ENCODE measurements at places on chromosomes 3 and 15.

DNA sequence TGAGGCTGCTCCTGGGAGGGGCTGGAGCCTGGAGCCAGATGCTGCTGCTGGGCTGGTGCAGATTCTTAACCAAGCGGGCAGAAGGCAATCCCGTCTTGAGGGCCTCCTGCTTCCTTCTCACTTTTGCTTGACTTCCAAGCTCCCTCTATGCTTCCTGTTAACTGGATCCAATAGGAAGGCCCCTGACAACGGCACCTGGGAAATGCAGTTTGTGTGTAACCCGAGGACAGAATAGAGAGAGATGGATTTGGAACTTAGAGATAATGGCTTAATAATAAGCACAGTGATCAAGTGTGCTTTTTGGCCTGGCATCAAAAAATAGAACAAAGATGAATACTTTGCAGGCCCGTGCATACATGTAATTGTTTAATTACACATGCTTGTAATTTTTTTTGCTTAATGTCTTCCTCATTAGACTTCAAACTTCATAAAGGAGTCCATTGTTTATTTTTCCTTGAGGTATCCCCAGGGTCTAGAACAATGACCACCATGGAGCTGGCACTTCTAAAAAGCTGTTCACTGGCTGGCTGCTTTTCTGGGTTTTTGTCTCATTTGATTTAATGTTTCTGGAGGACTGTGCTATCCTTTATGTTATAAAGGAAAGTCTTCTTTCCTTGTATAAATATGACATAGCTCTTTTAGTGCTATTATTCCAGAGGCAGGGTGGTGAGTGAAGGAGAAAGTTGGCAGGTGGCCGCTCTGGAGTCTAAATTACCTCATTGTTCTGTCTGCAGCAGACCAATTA is 63.3 kb upstream of the MITF start:
- DNase-seq = no peak

GRCh38 chr15:64997066-64997465 is 7.4 kb upstream of the SPG21 start:
- DNase-seq = no peak

GRCh38 chr3:152396867-152397266 is 128.1 kb downstream of the MBNL1 start:
- no peak for DNase-seq

DNA sequence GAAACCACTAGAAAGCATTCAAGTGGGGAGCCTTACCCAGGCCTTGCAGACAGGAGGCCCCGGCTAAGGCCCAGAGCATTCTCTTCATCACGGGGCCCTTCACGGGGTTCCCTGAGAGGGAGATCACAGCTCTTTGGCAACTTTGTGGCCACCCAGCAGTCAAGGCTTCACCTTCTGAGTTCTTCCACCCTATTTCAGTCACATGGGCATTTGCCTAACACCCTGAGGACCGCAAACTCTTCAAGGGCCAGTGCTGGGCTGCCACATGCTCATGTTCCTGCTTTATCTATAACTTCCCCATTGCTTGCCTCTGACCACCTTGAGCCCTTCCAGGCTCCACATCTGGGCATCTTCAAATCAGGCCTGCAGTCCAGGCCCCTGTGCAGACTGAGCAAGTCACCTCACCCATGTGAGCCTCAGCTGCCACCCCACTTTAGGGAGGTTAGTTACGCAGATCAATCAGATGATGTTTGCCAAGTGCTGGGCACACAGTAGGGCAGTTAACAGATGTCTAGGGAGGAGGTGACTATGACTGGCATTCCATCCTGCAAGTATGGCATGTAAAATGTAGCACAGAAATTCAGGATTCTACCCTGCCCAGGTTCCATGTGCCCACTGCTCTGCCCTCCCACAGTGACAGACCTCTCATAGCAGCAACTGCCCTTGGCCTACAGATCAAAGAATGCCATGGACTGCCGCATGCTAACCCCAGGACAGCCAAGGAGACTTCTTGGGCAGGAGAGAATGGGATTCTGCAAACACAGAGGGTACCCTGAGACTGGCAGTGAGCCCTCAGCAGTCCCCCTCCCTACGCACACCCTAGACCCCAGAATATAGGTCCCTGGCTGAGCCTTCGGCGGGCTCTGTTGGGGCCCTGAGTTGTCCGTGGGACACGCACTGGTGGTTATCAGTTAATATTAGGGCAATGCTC is 37.6 kb upstream of the ZNF710 start:
- DNase-seq = no peak

DNA sequence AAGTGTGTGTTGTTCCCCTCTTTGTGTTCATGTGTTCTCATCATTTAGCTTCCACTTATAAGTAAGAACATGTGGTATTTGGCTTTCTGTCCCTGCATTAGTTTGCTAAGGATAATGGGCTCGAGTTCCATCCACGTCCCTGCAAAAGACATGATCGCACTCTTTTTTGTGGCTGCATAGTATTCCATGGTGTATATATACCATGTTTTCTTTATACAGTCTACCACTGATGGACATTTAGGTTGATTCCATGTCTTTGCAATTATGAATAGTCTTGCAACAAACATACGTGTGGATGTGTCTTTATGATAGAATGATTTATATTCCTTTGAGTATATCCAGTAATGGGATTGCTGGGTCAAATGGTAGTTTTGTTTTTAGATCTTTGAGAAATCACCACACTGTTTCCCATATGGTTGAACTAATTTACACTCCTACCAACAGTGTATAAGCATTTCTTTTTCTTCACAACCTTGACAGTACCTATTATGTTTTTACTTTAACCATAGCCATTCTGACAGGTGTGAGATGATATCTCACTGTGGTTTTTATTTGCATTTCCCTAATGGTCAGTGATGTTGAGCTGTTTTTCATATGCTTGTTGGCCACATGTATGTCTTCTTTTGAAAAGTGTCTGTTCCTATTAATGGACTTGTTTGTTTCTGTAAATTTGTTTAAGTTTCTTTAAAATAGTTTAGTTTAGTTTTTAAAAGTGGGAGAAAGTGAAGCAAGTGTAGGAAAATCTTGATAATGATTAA is 21.9 kb upstream of the SLC30A4 start:
- DNase-seq = no peak

- no peak for DNase-seq
These were observed 355.1 kb upstream of the WNT5A start for GRCh38 chr3:55842204-55842603.

- DNase-seq = no peak
These were observed 139.6 kb upstream of the ZBTB20 start for GRCh38 chr3:115286529-115287197.

- DNase-seq = no peak
These were observed 714 bp downstream of the ECT2 start for GRCh38 chr3:172751175-172751704.

- DNase-seq = no peak
These were observed 32.4 kb downstream of the C2CD4A start for GRCh38 chr15:62099094-62099601.

DNA sequence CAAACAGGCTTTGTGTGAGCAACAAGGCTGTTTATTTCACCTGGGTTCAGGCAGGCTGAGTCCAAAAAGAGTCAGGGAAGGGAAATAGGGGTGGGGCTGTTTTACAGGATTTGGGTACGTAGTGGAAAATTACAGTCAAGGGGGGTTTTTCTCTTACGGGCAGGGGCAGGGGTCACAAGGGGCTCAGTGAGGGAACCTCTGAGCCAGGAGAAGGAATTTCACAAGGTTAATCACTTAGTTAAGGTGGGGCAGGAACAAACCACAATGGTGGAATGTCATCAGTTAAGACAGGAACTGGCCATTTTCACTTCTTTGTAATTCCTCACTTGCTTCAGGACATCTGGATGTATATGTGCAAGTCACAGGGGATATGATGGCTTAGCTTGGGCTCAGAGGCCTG is 1592.8 kb upstream of the GBE1 start:
- DNase-seq = no peak

GRCh38 chr15:98996169-98996568 is 11.4 kb downstream of the PGPEP1L start:
- DNase-seq = no peak

DNA sequence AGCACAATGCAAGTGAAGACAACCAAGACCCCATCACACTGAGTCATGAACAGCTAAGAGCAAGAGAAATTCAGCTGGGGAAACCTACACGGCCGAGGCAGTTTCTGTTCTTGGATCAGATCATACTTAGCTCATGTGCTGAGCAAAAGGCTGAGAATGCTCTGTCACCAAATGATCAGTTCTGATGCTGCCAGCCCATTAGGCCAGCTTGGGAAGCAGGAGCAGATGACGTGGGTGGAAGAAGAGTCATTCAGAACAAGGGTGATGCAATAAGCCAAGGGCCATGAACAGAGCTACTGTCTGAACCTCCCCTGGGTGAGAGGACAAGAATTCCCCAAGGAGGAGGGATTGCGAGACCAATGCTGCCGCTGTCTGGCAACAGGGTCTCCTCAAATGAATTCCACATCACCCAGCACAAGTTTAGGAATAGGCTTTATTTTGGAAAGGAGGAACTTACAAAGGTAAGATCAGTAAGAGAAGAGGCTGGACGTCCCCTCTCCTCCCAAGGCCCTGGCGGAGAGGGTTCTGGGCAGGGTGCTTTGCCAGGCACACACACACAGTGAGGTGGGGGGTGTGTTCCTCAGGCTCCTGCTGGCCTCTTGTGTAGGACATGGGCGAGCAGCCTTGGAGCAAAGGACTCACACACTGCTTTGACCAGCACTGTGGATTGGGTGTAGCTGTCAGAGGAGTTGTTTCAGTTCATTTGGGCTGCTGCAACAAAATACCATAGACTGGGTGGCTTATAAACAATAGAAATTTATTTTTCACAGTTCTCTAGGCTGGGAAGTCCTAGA is 65.6 kb upstream of the CTXND1 start:
- no peak for DNase-seq

GRCh38 chr3:46931631-46932331 is 44.8 kb downstream of the CCDC12 start:
- DNase-seq = no peak

- DNase-seq = no peak
These were observed 14.1 kb downstream of the MRPS22 start for GRCh38 chr3:139357899-139358298.

DNA sequence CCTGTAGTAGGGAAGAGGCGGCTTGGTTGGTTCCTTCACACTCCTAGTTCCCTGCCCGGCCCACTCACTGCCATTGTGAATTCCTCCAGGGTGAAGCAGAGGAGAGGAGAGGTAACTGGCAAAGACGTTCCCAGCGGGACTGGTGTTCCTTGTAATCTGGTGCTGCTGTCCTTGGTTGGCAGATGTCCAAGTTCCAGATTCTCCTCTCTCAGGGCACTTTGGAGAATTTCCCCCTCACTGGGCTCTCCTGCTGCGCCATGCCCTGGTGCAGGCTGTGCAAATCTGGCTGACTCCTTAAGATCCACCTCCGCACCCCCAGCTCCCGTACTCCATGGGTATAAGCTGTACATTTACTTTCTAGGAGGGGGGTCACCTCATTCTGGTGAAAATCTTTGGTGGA is 37.3 kb downstream of the THSD4 start:
- no peak for DNase-seq

- no peak for DNase-seq
These were observed 8.4 kb downstream of the ABHD2 start for GRCh38 chr15:89096664-89097063.

DNA sequence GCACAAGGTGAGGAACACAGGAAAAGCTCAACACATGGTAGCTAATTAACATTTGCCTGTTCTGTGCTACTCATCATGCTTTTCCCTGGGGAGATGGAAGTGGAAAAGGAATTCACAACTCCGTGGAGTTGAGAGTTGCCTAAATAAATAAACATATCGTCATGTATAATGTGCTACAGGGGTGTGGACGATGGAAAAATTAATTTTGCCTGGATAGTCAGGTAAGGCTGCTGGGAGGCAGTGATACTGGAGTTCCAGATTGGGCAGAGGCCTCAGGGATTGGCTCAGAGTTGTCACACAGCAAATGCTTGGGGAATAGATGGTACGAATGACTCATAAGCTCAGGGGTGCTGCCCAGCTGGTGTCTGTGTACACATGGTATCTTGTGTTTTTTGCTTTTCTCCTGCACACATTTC is 3.1 kb upstream of the ABHD6 start:
- peak; percentile 81 for DNase-seq

DNA sequence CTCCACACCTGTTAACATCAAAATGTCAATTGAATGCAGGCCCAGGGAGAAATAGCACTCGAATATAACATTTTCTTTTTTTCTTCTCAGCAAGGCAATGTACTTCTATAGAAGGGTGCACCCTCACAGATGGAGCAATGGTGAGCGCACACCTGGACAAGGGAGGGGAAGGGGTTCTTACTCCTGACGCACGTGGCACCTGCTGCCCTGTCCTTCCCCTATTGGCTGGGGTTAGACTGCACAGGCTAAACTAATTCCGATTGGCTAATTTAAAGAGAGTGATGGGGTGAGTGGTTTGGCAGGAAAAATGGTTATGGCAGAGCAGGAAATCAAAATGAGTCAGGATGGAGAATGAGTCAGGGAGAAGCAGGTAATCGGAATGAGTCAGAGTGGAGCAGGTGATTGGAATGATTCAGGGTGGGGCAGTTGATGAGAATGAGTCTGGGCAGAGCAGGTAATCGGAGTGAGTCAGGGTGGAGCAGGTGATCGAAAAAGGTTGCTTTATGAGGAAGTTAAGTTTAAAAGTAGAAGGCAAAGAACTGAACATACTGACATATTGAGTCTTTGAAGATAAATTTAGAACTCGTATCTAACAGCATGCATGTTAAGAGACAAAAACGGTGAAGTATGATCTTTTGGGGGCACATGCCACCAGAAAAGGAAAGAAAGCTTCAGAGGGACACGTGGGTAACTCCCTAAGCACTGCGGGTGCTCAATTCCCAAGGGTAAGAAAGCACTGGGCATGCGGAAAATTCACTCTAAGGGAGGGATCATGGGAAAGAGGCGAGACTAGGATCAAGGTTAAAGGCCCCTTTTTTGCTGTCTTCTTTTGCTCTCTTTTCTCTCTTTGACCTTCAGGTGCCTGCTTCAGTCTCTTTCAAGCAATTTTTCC is 72.9 kb upstream of the GALNT15 start:
- DNase-seq = no peak

- no peak for DNase-seq
These were observed 30.1 kb downstream of the PPARG start for GRCh38 chr3:12318758-12319621.
